ENCODE measurements at places on chromosomes 6 and 20.

- no peak for DNase-seq
Measured at GRCh38 chr6:64429926-64430325, 794.3 kb downstream of the PHF3 start.

DNA sequence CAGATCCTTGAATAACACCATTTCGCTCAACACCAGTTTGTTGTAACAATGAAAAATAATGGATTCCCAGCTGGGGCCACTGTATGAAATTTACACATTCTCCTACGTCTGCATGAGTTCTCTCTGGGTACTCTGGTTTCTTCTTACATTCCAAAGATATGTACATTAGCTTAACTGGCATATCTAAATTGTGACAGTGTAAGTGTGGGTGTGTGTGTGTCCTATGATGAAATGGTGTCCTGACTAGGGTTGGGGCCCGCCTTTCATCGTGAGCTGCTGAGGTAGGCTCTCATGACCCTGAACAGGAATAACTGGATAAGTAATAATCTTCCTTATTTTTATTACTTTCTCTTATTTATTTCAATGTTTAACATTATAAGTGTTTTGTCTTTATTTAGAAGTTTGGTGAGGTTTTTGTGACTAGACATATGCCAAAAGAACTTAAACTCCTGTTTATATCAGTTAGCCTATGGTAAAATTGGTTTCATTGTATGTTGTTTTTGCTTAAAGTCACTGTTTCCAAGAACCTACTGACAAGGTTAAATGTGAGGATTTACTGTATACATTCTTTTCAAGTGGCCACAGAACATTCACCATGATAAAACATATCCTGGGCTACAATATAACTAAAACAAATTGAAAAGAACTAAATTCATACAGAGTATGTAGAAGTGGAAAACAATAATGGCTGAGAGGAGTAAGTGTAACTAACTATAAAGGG, 42.4 kb downstream of the RBL1 start:
- DNase-seq: no peak

GRCh38 chr6:3663081-3663480, 88.4 kb downstream of the PXDC1 start:
- no peak for DNase-seq

GRCh38 chr6:11140056-11140455, 28.5 kb upstream of the ERVFRD-1 start:
- no peak for DNase-seq

Data from Caco-2 (cell line).